MCF 10A (cell line): ENCODE measurements at places on chromosomes 3 and 15. TPM values are rescaled to one million over a fixed set of nuclear protein-coding genes. Genes with fewer than 3 reads are reported as not detected.

LRRIQ4 gene
- total RNA-seq: not detected in 2 replicates

LCTL gene
- total RNA-seq: not detected in 2 replicates

PPP1R14D gene
- not detected in 2 replicates for total RNA-seq

TMEM266 gene
- not detected in 2 replicates for total RNA-seq

PRICKLE2 gene
- 9.6 and 11.4 TPM in 2 replicates for total RNA-seq

LRRC3B gene
- not detected in 2 replicates for total RNA-seq

GRCh38 chr3:159928666-159929065 is 60.0 kb upstream of the IL12A start:
- peaks cover 16% of the 10 kb centered on the region for H3K4me1 ChIP-seq
- peak overlapping the region; percentile 33 for H3K4me3 ChIP-seq
- no peaks in the 10 kb centered on the region for H3K27me3 ChIP-seq
- peak; percentile 86 for DNase-seq

DNA sequence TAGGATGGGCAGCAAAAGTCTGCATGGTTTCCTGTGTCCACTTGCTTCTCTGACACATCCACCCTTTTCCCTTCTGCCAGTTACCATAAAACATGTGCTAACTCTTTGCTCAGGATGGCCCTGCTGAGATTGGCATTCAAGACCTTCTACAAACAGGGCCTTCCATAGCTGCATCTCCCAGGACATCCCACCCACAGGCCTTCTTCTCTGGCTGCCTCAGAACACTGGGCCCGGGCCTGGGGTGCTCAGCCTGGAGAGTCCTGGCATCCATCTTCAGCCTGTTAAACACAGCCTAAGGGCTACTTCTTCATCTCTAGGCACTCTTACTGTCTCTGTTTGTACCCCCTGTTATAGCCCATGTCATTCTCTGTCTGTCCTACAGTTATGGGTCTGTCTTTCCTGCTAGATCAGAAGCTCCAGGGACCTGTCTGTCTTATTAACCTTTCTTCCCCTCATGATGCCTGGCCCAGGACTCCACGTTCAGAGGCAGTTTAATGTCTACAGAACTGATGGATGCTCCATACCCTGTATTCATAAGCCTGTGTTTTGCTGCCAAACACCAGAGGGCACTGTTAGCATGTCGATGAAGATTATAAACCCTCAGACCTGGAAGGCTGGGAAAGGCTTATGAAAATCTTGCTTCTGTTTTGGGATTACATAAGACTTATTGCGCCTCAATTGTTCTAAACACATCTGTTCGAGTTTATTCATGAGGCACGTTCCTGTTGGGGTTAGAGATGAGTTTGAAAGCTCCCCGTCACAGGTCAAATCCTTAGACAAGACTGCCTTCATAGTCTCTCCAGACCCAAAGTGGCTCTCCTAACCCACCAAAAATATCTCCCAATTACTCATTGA is 16.5 kb downstream of the SEMA3G start:
- no peaks in the 10 kb centered on the region for H3K4me1 ChIP-seq
- no peaks in the 10 kb centered on the region for H3K36me3 ChIP-seq
- H3K4me3 ChIP-seq: no peak overlapping the region
- no peak overlapping the region for H3K27ac ChIP-seq

- H3K4me1 ChIP-seq: peaks cover 8% of the 10 kb centered on the region
- H3K27ac ChIP-seq: no peak overlapping the region
- no peaks in the 10 kb centered on the region for H3K27me3 ChIP-seq
- DNase-seq: no peak
- H3K36me3 ChIP-seq: no peaks in the 10 kb centered on the region
- no peak overlapping the region for H3K4me3 ChIP-seq
Measured at GRCh38 chr15:65048241-65048640, 3.1 kb downstream of the SLC51B start.

GRCh38 chr3:190122198-190122771 is 1.6 kb upstream of the P3H2 start:
- H3K4me3 ChIP-seq: no peak overlapping the region
- H3K4me1 ChIP-seq: peaks cover 35% of the 10 kb centered on the region
- H3K36me3 ChIP-seq: no peaks in the 10 kb centered on the region
- peak overlapping the region; percentile 19 for H3K27ac ChIP-seq

DNA sequence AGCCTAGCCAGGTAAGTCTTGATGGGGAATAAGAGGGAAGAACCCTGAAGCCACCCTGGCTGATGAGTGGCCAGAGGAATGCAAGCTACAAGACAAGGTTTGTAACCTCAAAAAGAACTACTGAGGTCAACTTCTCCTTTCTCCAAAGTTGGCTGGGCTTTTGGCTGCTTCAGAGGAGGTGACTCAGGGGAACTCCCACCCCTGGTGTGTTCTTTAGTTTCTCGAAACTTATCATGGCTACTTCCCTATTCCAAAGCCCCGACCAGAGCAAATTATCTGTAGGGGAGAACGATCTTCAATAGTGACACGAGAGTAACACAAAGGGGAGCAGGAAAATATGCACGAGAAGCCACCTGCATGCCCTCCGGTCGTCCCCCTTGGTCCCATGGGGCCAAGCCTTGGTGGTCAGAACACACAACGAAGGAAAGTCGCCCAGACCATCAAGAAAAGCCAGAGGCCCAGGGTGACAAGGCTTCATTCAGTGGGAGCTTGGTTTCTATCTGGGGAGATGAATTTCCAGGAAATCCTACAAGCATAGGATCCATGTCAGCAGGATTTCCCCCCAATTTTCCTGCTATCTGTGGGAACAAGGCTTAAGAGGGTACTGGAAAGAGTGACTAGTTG is 6.5 kb upstream of the BCL2A1 start:
- H3K4me1 ChIP-seq: peaks cover 7% of the 10 kb centered on the region
- no peak overlapping the region for H3K4me3 ChIP-seq
- no peak for DNase-seq
- H3K36me3 ChIP-seq: no peaks in the 10 kb centered on the region

DNA sequence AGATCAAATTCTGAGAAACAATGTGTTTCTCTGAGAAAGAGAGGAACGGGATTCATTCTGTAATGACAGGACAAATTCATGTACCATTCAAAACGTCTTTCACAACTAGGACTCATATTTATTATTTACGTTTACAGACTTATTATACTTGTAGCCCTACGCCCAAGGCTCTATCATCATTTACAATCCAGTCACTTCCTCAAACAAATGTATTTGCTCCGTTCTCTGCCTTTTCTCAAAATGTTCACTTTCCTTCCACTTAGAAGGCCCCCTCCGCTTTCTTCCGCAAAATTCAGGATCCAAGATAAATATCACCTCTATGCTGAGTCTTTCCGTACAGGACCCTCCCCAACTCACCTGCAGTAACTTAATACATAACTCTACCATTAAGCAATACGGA is 745 bp downstream of the RSL24D1 start:
- no peak overlapping the region for H3K4me3 ChIP-seq
- no peaks in the 10 kb centered on the region for H3K27me3 ChIP-seq
- peaks cover 18% of the 10 kb centered on the region for H3K4me1 ChIP-seq

DNA sequence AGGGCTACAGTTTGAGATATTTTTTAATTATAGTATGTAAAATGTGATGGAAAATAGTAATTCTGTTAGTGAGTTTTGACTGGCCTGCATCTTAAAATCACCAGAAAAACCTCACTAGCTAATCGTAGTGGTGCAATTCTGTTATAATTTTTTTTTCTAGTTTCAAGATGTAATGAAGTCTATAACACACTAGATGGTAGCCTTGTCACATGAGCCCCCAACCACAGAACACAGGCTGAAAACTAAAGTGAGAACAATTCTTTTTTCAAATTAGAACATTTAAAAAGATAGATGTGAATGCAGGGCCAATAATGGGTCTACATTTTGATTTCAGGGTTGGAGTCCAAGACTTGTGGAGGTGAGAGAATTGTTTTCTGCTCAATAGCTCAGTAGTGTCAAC is 83.3 kb upstream of the KCNH8 start:
- H3K4me3 ChIP-seq: no peak overlapping the region
- no peaks in the 10 kb centered on the region for H3K4me1 ChIP-seq
- H3K36me3 ChIP-seq: no peaks in the 10 kb centered on the region
- DNase-seq: peak; percentile 36

GRCh38 chr3:153734777-153735551 is 386.2 kb upstream of the ARHGEF26 start:
- peak; percentile 11 for DNase-seq
- H3K36me3 ChIP-seq: no peaks in the 10 kb centered on the region
- H3K27ac ChIP-seq: peak overlapping the region; percentile 81

DNA sequence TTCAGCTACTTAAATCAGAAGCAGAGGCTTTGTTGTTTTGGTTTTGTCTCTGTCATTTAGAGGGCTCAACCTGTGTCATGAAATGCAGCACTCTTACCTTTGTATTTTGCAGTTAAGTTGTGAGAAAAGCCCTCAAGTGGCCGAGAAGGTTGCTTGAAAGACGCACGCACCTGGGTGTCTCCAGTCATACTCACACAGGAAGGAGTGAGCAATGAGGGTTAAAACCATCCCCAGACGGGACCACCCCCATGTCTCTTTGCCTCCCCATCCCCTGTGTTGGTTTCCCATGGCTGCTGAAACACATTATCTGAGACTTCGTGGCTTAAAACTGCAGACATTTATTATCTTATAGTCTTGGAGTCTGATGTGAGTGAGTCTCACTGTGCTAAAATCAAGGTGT is 376.1 kb upstream of the CFAP20DC start:
- DNase-seq: no peak
- no peaks in the 10 kb centered on the region for H3K27me3 ChIP-seq
- no peak overlapping the region for H3K4me3 ChIP-seq

- H3K4me3 ChIP-seq: no peak overlapping the region
- H3K36me3 ChIP-seq: no peaks in the 10 kb centered on the region
- H3K27ac ChIP-seq: no peak overlapping the region
- no peak for DNase-seq
Measured at GRCh38 chr15:96087180-96087884, 243.2 kb upstream of the NR2F2 start.

GRCh38 chr15:92817339-92817886 is 82.7 kb upstream of the CHD2 start:
- peak overlapping the region; percentile 32 for H3K27ac ChIP-seq
- H3K4me3 ChIP-seq: no peak overlapping the region
- DNase-seq: no peak
- no peaks in the 10 kb centered on the region for H3K27me3 ChIP-seq

GRCh38 chr3:40268802-40269524 is 40.5 kb upstream of the EIF1B start:
- no peaks in the 10 kb centered on the region for H3K27me3 ChIP-seq
- no peak overlapping the region for H3K27ac ChIP-seq
- H3K4me3 ChIP-seq: no peak overlapping the region
- H3K4me1 ChIP-seq: no peaks in the 10 kb centered on the region

DNA sequence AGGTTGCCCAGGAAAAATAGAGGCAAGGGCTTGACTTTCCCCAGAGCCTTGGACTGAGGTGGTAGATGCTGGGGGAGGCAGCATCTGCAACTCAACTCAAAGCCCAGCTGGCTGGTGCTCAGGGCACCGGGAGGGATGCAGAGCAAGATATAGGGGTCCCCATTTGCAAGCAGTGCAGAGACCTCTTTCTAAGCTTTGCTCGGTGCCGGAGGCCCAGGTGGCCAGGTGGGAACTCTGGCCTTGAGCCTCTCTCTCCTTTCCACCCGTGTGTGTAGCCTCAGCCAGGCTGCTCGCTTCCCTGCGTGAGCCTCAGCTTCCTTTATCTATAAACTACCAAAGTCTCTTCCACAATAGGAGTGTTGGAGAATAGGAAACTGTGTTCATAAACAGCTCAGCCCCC is 36.5 kb downstream of the SLC6A6 start:
- no peaks in the 10 kb centered on the region for H3K36me3 ChIP-seq
- peaks cover 30% of the 10 kb centered on the region for H3K4me1 ChIP-seq
- no peak for DNase-seq
- H3K27ac ChIP-seq: no peak overlapping the region

- H3K27ac ChIP-seq: no peak overlapping the region
- H3K4me1 ChIP-seq: no peaks in the 10 kb centered on the region
- H3K36me3 ChIP-seq: no peaks in the 10 kb centered on the region
- peaks cover 36% of the 10 kb centered on the region for H3K27me3 ChIP-seq
Measured at GRCh38 chr3:145889730-145890129, 271.3 kb downstream of the PLOD2 start.

GRCh38 chr15:24772266-24772665 is 96.7 kb downstream of the NPAP1 start:
- no peaks in the 10 kb centered on the region for H3K27me3 ChIP-seq
- DNase-seq: no peak
- H3K4me1 ChIP-seq: no peaks in the 10 kb centered on the region
- no peaks in the 10 kb centered on the region for H3K36me3 ChIP-seq
- no peak overlapping the region for H3K4me3 ChIP-seq
- no peak overlapping the region for H3K27ac ChIP-seq

DNA sequence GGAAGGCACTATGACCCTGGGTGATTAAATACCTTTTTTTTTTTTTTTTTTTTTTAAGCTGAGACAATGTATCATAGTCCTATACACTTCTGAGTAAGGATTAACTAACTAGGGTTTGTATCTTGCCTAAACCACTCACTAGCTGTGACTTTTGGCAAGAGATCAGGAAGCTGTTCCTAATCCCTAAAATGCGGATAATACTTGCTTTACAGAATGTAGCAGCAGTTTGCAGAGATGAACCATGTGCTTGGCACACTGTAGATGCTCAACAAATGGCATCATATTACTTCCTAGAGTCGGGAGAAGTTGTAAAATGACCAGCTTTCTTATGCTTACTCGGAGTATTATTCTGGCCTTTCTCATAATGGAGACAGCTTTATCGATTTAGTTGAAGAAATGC is 25.6 kb upstream of the PYGO1 start:
- H3K4me3 ChIP-seq: no peak overlapping the region
- no peaks in the 10 kb centered on the region for H3K36me3 ChIP-seq
- H3K27ac ChIP-seq: no peak overlapping the region

GRCh38 chr3:146476094-146476740 is 6.9 kb upstream of the PLSCR2 start:
- peaks cover 17% of the 10 kb centered on the region for H3K4me1 ChIP-seq
- H3K4me3 ChIP-seq: no peak overlapping the region
- H3K27me3 ChIP-seq: no peaks in the 10 kb centered on the region
- no peak overlapping the region for H3K27ac ChIP-seq
- H3K36me3 ChIP-seq: peaks cover 4% of the 10 kb centered on the region

- H3K36me3 ChIP-seq: no peaks in the 10 kb centered on the region
- H3K4me1 ChIP-seq: peaks cover 18% of the 10 kb centered on the region
- H3K27me3 ChIP-seq: no peaks in the 10 kb centered on the region
- peak; percentile 32 for DNase-seq
- no peak overlapping the region for H3K27ac ChIP-seq
- H3K4me3 ChIP-seq: no peak overlapping the region
Measured at GRCh38 chr3:21839592-21839991, 88.6 kb upstream of the ZNF385D start.

DNA sequence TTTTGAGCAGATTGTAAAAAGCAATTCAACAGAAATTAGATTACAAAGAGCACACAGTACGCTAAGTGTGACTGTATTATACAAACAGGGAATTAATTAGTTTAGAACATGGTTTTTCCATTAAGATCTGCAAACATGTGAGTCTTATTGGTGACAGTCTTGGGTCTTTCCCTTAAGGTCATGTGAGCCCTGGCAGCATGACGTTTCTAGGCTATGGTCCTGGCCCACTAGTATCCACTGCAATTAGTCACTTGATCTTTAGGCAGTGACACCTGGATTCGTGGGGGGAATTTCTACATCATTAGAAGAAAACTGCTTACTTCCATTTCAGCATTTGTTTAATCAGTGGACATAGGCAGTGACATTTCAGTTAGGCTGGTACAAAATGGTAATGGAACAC is 360.2 kb upstream of the NR2F2 start:
- H3K27ac ChIP-seq: no peak overlapping the region
- H3K27me3 ChIP-seq: no peaks in the 10 kb centered on the region
- DNase-seq: no peak
- no peaks in the 10 kb centered on the region for H3K36me3 ChIP-seq
